ENCODE measurements at places on chromosomes 2 and 18.

DNA sequence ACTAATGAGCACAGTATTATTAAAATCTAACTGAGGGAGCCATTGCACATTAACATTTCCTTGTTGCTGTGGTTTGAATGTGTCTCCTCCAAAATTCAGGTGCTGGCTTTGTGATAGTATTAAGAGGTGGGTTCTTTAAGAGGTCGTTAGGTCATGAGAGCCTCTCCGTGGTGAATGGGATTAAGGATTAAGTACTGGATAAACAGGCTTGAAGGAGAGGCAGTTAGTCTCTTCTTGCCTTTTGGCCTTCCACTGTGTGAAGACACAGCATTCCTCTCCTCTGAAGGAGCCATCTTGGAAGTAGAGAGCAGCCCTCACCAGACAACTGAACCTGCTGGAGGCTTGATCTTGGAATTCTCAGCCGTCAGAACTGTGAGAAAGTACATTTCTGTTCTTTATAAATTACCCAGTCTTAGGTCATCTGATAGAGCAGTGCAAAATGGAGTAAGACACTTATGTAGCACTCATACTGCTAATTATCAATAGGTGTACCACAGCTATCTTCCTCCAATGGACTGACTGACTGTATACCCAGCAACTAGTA lies 182.7 kb downstream of the MYO3B start:
- no peak for DNase-seq

GRCh38 chr2:48496849-48497248 lies 33.1 kb upstream of the STON1 start:
- no peak for DNase-seq

- DNase-seq, result no peak
Measured at GRCh38 chr2:119753930-119754321, 5.8 kb upstream of the PTPN4 start.

DNA sequence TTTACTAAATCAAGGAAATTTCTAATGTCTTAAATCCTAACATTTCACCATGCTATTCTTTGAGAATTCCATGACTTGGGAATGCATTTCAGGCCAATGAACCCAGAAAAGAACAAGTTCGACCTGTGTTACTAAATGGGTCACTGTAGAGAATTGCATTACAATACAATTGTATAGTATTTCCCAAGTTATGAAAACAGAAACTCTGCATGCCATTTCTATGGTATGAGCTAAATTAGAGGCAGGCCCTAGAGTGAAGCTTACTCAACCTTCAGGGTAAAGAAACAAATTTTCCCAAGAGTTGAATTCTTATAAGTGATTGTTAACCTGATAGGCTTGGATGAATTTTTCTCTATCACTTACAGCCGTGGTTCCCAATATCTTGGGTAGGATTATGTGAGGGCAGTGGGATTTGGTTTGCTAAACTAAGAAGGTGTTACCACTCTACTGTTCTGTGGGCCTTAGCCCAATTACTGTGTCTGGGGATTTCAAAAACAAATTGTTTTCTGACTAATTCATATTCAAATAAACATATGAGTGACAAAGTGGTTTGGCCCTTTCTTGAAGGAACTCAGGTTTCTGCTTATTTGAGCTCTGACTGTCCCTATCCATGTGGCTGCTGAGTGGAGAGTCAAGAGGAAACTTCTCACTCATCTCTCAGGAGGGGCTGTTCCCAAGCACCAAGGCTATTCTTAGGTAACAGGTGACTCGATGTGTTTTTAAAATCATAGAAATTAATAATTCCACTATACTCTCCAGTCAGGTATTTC lies 11.2 kb upstream of the SERPINB7 start:
- DNase-seq, result no peak

GRCh38 chr2:64792995-64793639 lies 139.4 kb upstream of the SERTAD2 start:
- DNase-seq, result no peak

DNA sequence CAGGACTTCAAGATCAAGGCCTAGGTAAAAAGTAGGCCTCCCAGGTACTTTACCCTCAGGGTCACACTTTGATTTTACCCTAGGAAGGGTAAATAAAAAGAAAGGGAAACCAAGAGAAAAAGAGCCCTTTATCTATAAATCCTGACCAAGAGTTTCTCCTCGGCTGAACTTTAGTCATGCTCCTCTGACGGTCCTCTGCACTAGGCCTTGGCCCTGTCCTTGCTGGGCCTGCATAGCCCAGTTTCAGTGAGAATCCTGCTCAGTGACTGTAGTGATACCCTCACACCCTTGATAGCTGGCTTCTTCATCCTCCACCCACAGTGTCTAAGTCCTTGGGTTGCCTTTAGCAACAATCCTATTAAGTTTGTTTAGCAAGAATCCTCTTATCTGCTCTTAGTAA lies 20.5 kb upstream of the ITSN2 start:
- DNase-seq, result no peak

- DNase-seq, result no peak
Measured at GRCh38 chr18:64027931-64028695, 58.2 kb downstream of the SERPINB8 start.

GRCh38 chr18:33495278-33495677 lies 54.8 kb upstream of the CCDC178 start:
- DNase-seq, result no peak

- no peak for DNase-seq
Measured at GRCh38 chr18:69616114-69616513, 215.4 kb downstream of the DOK6 start.

- DNase-seq, result no peak
Measured at GRCh38 chr2:232541195-232541960, 1.9 kb downstream of the CHRNG start.

- DNase-seq, result no peak
Measured at GRCh38 chr2:73700131-73700611, 37.0 kb downstream of the TPRKB start.

DNA sequence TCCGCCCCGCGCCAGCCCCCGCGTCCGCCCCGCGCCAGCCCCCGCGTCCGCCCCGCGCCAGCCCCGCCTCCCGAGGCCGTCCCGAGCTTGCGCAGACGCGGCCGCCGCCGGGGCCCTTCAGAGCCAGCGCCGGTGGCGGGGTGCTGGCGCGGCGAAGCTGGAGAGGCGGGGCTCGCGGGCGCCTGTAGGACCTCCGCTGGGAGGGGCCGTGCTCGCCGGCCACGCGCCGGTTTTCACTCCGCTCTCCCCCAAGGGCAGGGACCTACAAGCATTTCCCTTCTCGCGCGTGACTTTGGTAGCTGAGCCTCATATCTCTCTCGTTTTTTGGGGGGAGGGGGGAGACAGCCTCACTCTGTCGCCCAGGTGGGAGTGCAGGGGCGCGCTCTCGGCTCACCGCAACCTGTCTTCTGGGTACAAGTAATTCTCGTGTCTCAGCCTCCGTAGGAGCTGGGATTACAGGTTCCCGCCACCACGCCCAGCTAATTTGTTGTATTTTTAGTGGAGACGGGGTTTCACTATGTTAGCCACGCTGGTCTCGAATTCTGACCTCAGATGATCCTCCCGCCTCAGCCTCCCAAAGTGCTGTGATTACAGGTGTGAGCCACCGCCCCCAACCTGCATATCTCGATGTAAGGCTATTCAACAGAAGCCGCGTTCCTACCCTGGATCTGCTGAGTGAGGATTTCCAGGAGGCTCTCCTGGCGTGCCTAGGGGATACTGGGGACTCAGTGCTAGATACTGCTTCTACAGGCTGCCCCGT lies at the start of gene ZNF514:
Gene ZNF514 (minus strand): TSS at position 159 of the 760 bp plus-strand sequence. CDS start 6,595 bp downstream, outside the sequence.
- no peak for DNase-seq

DNA sequence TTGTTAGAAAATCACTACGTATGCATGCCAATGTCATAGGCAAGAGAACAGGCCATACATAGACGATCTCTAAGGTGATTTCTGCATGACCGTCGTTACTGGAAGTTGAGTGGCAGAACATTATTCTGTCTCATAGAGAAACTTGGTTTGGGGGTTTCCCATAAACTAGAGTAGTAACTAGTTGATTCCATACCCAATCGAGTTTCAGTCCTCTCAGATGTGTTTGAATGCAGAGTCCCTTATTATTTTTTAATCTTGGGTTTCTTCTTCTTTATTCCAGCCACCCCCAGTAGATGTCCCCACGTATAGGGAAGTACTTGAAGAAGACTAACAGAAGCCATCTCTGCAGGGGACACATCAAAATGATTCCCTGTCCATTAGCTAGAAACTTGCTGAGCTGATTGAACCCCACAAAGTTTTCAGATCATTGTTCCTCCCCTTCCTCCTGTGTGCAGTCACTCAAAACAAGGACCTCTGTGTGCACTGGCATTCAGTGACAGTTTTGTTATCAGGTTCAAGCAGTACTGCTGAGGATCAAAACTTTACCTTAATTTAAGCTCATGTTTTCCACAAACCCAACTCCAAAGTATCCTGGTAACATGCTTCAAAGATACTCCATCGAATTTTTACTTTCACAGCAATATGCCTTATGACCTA lies 68.4 kb upstream of the CDCA7 start:
- no peak for DNase-seq

GRCh38 chr2:121049131-121049530 lies 235.9 kb downstream of the TFCP2L1 start:
- DNase-seq, result no peak

- DNase-seq, result no peak
Measured at GRCh38 chr2:25981596-25982272, 563 bp downstream of the KIF3C start.

GRCh38 chr18:50696929-50697328 lies 122.9 kb downstream of the MRO start:
- DNase-seq, result no peak

GRCh38 chr2:233387667-233388528 lies 33.6 kb downstream of the DGKD start:
- no peak for DNase-seq

All from kidney epithelial cell (primary cell).